ENCODE measurements at places on chromosomes 5 and 9.

- DNase-seq = no peak
These were observed 138.8 kb upstream of the WWC1 start for GRCh38 chr5:168152660-168153059.

- no peak for DNase-seq
These were observed 189.0 kb upstream of the MEF2C start for GRCh38 chr5:89071941-89072331.

- no peak for DNase-seq
These were observed 93.8 kb upstream of the BNC2 start for GRCh38 chr9:16964228-16964627.

GRCh38 chr9:109198736-109199382 lies 31.8 kb upstream of the FRRS1L start:
- DNase-seq = peak; percentile 14

- DNase-seq = no peak
These were observed 134.8 kb upstream of the NFIL3 start for GRCh38 chr9:91558395-91558794.

- DNase-seq = no peak
These were observed 27.5 kb downstream of the PIP5K1B start for GRCh38 chr9:68732405-68733020.

- DNase-seq = no peak
These were observed 64.5 kb downstream of the STARD4 start for GRCh38 chr5:111447822-111448221.

GRCh38 chr5:121031491-121031890 lies 567.4 kb downstream of the PRR16 start:
- DNase-seq = no peak

GRCh38 chr5:109690975-109691574 lies 1.3 kb downstream of the MAN2A1 start:
- DNase-seq = peak; percentile 60

GRCh38 chr9:36325081-36325828 lies 67.0 kb upstream of the GNE start:
- no peak for DNase-seq

DNA sequence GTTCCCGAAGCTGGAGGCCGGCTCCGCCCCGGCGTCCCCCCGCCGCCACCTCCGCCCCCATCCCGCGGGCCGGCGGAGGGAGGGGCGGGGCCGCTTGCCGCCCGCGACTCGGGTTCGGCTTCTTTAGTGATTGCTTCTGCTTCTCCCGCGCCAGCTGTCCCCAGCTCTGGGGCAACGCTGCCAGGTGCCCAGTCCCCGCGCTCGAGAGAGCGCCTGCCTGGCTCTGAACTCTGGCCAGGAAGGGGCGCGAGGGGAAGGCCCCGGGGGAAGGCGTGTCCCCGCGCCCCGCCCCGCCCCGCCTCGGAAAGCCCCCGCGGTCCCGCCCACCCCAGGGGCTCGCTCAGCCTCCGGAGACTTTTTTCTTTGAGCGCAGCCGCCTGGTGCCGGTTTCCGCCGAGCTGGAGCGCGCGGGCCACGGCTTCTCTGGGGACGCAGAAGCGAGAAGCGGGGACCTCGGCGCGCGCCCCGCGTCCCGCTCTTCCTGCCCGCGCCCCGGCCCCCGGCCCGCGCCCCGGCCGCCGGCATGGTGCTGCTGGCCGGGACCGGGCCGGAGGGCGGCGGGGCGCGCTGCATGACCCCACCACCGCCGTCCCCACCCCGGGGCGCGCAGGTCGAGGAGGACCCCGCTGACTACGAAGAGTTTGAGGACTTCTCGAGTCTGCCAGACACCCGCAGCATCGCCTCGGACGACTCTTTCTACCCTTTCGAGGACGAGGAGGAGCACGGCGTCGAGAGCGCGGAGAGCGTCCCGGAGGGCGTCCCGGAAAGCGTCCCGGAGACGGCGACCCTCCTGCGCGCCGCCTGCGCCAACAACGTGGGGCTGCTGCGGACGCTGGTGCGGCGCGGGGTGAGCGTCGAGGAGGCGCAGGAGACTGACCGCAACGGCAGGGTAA lies at the start of gene ANKRD33B:
ANKRD33B (plus strand) TSS at position 126 of the 893 bp plus-strand sequence; CDS start at position 524, 398 bp downstream.
- DNase-seq = peak; percentile 79

DNA sequence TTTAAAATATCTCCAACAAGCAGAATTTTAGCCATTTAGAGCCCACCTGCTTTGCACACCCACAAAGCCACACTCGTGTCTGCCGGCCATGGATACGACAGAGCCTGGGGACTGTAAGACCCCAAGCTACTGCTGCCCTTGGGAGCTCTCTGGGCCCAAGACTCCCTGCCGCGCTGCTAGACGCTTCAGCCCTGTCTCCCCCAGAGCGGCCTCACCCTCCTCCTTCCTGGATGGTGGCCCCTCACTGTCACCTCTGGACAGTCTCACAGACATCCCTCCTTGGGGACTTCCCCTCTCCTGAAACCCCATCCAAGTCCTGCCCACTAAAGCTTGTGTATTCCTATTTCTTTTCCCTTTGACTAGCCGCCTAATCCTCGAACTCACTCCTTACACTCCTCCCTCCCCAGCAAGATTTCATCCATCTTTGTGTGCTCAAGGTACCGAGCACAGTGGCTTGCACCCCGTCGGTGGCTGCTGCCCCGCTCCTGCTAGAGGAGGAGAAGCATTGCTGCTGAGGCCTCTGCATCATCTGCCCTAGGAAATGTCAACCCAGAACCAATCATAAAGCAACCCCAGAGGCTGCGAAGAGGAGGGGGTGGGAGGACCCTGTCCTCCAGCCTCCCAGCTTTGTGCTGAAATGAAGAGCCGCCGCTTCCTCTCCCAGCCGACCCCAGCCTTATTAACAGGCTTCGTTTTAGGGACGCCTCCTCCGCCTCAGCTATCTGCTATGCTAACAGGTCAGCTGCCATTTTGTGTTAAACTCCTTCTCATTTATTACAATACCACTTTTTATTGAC lies 71.2 kb downstream of the CFAP77 start:
- no peak for DNase-seq

GRCh38 chr9:28320616-28321015 lies 747.3 kb upstream of the C9orf72 start:
- DNase-seq = no peak

DNA sequence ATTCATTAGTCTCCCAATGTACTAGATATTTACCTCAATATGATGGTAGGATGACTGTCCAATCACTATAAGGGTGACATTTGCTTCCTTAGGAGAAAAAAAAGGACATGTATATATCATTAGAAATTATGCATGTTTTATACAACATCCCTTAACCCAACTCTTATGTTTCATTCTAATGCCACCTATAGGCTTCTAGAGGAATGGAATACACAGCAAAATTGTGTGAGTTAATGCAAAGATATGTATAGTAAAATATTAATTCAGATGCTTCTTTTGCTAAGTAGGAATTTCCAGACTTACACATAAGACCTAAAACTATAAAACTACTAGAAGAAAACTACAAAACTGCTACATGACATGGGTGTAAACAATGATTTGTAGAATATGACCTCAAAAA lies 3.5 kb downstream of the PRXL2C start:
- DNase-seq = peak; percentile 6

- DNase-seq = no peak
These were observed 24.4 kb upstream of the TDRD7 start for GRCh38 chr9:97387504-97387886.

GRCh38 chr5:136780518-136780917 lies 415.2 kb upstream of the TRPC7 start:
- DNase-seq = no peak

GRCh38 chr5:126043688-126044087 lies 379.5 kb upstream of the GRAMD2B start:
- DNase-seq = no peak

DNA sequence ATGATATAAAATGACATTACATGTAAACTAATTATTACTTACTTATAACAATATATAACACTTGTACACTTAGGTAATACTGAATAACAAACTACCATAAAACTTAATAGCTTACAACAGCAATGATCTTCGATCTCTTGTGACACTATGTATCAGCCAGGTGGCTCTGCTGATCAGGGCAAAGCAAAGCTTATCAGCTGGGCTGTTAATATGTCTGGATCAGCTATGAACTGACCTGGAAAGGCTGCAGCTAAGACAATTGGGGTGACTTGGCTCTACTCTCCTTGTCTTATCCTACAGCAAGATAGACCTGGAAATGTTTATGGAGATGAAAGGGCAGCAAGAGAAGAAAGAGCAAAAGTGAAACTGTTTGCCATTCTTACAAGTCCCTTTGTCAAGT lies 511.3 kb downstream of the TLR4 start:
- no peak for DNase-seq
